ENCODE measurements at places on chromosomes 1 and 21.

DNA sequence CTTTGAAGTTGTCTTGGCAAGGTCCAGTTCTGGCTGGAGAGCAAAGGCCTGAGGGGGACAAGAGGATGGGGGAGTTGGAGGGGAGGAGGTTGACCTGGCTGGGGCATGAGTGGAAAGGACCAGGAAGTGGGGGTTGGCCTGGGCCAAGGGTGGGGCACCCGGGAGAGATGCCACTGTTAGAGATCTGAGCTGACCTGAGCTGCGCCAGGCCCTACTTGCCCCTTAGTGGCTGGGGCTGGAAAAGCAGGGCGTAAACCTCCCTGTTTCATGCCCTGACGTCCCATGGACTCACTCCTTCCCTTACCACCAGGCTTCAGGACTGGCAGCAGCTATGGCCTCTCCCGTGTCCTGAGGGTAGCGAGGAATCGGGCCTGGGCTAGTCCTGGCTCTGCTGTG lies 16.9 kb downstream of the FAAH start:
- no peak for DNase-seq

GRCh38 chr1:176847052-176847451 lies 317.5 kb downstream of the ASTN1 start:
- DNase-seq, result no peak

DNA sequence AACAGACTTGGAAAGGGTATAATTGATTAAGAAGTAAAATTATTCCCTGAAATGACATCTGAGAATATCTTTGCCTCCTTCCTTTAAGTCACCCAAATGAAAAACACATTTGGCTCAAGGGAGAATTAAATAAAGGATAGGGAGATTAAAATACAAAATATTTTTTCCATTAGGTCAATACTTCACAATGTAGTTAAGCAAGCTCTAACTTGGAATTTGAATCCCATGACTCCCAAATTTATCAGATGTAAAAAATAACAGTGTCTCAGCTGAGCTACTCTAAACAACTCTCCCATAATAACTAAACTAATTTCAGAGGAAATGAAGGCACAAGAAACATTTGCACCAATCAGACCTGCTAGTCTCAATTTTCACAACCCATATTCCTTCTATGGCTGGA lies 6.5 kb upstream of the NMNAT2 start:
- no peak for DNase-seq

DNA sequence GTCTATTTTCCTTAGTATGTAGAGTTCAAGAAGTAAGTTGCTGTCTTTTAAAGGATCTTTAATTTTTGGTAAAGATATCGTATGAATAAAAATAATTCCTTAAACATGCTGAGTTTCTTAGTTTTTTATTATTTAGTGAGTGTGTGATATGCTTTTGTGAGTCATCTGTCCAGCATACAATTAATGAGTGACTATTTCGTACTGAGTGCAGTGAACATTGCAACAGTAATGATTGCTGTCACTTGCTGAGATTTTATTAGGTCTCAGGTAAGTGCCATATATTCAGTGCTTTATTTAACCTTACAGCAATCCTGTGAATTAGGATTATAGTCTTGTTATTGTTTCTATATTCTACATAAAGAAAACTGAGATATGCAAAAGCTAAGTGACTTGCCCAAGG lies 22.6 kb downstream of the MIGA1 start:
- DNase-seq, result no peak

GRCh38 chr1:230368363-230368762 lies 57.8 kb downstream of the PGBD5 start:
- no peak for DNase-seq

GRCh38 chr1:90351019-90351418 lies 356.1 kb downstream of the ZNF326 start:
- no peak for DNase-seq

GRCh38 chr1:9413877-9414213 lies 121.2 kb downstream of the SPSB1 start:
- DNase-seq, result no peak

Measured in activated T-helper 1 cell treated with anti-CD3 and anti-CD28 coated beads, Interleukin-2, amount 50 U/mL, for 16 hours (primary cell).